Urothelium cell line (cell line): ENCODE measurements at places on chromosomes 2 and 18.

DNA sequence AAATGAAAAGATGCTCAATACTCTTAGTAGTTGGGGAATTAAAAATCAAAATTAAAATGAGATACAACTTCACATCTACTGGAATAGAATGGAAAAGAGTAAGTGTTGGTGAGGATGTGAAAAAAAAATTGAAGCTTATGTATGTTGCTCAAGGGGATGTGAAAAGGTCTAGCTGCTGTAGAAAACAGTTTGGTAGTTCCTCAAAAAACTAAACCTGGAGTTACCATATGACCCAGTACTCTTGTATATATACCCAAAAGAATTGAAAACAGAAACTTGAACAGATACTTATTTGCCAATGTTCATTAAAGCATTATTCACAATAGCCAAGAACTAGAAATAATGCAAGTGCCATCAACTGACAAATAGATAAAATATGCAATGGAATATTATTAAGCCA is 208.4 kb downstream of the FIGN start:
- no peak for DNase-seq

DNA sequence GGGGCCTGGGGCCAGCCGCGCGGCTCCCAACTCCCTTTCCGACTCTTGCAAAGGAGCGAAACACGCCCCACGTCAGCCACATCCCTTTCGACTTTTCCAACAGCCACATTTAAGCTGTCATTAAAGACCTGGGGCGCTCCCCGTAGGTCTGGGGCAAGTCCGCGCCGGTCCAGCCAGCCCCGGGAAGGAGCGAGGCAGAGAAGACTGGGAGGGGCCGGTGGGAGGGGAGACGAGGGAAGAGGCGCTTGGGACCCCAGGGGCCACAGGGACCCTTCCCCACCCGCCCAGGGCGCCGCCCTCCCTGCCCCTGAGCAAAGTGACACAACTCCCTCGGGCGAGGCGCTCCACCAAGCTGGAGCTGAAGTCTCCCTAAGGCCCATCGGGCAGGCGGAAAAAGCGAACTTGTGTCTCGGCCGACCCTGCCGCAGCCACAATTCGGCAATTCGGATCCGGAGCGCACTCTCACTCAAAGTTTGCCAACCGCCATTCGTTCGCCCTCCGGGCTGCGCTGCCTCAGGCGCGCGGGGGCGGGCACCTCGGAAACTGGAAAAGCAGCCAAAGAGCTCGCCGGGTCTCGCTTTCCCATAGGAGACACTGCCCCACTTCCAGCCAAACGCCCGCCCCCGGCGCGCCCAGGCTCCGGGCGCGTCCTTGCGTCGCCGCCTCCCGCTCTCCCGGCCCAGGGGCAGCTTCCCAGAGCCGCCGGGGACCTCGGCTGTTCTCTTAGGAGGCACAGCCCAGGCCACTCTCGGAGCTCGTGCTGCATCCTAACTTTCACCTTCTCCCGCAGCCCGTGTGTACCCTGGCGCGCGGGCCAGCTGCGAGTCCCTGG is 1.1 kb upstream of the KCTD1 start:
- peak; percentile 48 for DNase-seq

- peak; percentile 26 for DNase-seq
Measured at GRCh38 chr18:66993492-66993891, 389.6 kb upstream of the CDH19 start.

- DNase-seq, result peak; percentile 78
Measured at GRCh38 chr2:45177870-45178269, 168.6 kb upstream of the SIX2 start.

GRCh38 chr2:166671801-166672200 is 177.8 kb upstream of the SCN7A start:
- DNase-seq, result no peak

DNA sequence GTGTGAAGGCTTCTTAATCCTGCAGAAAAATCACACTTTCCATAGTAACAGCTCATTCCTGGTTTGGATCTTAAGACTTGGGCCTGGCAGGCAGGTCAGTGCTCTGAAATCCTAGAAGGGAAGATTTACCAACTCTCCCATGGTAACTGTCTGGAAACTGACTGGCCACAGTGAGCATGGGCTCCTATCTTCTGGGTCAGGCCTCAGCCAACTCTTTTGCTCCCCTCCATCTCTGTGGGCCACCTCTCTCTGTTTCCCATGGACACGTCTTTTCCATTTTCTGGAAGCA is 86.7 kb downstream of the ACAA2 start:
- DNase-seq, result no peak

DNA sequence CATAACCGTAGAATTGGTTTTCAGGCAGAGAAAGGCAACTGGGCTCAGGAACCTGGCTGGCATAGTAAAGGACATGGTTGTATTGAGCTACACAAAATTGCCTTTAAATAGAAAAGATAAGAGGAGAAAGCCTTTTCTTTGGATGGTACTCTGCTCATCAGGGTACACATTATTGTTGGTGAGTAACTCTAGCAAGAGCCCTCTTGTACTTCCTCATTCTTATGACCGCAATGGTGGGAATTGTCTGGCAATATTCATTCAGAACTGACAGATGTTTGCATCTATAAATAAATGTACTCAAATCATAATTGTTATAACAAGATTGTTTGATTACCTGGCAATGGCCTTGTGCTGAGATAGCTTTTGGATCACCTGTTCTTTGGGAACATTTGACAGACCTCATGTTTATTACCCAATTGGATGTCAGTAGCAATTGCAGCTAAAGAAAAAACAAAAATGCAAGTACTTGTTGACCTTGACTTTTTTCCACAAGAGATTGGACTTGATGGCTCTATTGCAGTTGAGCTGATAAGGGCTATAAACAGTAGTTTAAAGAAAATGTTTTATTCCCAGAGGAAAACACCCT is 43.9 kb downstream of the MEIS1 start:
- no peak for DNase-seq

DNA sequence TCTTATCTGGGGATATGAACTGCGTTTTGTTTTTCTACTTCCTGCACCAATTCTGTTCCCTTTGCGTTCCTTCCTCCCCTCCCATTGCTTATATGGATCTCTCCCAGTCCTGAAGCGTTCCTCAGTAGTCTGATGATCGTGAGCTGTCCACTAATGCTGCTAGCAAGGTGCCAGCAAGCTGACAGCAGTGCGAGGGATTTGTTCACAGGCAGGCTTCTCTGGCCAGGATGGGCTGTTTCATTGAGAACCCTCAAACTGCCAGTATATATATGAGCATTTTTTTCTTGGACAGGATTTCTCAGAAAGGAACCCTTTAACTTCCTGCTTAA is 40.1 kb downstream of the GTF3C3 start:
- DNase-seq, result no peak

- no peak for DNase-seq
Measured at GRCh38 chr2:75570948-75571729, 10.4 kb upstream of the EVA1A start.

DNA sequence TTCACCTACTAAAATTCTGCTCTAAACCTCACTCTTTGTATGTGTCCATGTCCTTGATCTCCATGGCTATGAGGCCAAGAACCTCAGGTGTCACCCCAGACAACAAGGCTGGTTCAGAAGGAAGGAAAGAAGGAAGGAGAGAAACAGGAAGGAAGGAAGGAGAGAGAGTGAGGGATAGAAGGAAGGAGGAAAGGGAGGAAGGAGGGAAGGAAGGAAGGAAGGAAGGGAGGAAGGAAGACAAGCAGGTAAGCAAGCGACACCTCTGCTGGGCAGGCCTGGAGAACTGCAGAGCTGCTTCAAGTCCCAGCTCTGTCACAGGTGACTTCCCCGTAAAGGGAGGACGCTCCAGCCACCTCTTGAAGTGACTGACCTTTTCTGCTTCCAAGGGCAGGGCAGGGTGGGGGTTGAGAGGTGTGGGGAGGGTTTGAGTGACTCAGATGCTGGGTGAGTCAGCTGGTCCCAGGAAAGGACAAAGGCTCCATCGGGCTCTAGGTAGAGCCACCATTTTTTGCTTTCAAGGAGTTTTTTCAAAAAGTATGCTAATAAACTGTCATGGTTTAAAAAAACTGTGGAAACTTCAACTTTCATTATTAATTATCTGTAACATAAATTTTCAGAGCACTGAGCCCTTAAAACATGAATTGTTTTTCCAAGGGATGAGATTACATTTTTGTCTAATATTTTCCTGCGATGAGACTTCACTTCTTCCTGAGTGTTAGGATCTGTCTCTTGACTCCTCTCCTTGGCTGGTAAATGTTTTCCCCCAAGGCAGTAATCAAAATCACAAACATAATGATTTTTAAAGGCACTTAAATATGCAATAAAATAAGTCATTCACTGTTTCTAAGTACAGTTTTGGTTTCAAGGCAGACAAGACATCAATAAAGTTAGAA is 90.1 kb upstream of the L3MBTL4 start:
- DNase-seq, result peak; percentile 83

DNA sequence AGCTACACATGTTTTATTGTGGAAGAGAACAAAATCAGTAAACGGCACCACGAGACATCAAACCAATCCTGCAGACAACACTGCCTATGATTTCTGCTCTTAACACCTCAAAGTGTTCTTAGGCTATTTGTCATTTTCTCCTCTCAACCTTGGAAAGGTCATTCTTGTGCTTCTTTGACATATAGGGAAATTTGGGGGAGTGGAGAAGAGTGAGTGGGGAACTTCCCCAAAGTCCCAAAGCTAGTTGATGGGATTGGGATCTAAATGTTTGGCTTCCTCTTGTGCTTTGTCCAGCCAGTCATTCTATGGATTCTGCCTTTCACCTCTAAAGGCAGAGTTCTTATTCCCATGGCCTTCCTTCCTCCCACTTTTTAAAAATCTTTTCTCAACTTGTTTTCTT is 5.8 kb upstream of the MRO start:
- DNase-seq, result no peak

DNA sequence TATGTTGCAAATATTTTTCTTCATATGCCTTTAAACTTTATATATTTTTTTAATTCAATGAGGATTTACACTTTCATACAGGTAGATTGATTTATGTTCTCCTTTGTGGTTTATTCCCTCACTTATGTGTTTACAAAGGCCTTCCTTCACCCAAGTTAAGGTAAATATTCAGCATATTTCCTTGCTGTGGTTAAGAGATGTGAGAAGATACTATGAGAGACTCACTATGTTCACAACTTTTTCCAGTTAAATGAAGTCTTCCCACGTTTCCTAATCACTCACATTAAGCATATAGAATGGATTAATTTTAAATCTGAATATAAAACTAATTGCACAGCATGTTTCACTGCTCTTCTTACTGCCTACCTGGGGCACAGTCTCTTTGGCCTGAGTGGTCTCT is 597 bp downstream of the PECR start:
- DNase-seq, result no peak

- DNase-seq, result peak; percentile 68
Measured at GRCh38 chr2:166239548-166239947, 111.7 kb upstream of the SCN1A start.

DNA sequence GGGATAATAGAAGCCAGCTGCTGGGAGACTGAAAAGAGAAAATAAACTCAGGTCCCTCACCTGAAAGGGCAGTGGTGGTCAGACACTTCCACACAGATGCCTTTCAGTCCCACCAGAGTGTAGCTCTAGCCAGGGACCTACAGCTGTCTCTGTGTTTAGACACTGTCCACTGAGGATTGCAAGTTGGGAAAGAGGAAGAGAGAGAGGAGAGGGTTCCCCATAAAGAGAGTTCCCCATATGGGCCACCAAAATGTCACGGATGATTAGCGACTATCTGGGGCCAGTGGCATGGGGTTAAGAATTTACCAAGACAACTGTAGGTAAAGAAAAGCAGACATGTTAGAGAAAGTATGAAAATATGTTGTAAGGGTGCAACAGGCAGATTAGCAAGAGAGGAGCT is 36.7 kb upstream of the SKA1 start:
- DNase-seq, result no peak

DNA sequence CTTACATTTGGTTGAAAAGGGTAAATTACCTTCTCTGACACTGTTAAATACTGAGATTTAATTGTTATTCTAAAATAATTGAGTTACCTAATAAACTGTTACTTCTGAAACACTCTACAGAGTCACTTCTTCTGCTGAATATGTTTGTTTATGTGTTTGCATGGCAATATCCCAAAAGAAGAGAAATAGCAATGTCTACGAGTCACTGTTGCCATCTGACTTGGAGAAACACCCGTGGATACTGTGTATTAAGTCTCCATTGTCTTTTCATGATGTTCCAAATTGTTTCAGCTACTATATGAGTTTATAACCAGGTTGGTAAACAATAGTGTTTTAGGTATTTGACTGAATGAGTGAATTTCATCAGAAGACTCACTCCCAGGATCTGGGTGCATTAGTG is 754.2 kb upstream of the ID2 start:
- no peak for DNase-seq

GRCh38 chr2:223548194-223548593 is 54.0 kb downstream of the SCG2 start:
- no peak for DNase-seq

GRCh38 chr18:22667616-22668422 is 250.1 kb upstream of the CTAGE1 start:
- peak; percentile 40 for DNase-seq
